Erythroblast (primary cell): ENCODE measurements at places on chromosomes 12 and 14.

DNA sequence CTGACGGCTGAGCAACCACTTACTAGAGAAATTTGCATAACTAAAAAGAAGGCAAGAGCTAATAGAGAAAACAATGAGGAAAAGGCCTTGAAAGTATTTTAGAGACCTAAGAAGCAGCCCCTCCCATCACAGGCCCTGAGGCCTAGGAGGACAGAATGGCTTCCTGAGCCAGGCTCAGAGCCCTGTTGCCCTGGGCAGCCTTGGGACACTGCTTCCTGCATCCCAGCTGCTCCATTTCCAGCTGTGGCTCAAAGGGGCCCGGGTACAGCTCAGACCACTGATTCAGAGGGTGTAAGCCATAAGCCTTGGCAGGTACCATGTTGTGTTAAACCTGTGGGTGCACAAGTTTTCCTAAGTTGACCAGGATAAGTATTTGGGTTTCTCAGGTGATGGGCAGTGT is 181.4 kb downstream of the TRHDE start:
- DNase-seq = no peak

GRCh38 chr14:63857466-63858030 is 4.7 kb downstream of the SYNE2 start:
- no peak for DNase-seq

DNA sequence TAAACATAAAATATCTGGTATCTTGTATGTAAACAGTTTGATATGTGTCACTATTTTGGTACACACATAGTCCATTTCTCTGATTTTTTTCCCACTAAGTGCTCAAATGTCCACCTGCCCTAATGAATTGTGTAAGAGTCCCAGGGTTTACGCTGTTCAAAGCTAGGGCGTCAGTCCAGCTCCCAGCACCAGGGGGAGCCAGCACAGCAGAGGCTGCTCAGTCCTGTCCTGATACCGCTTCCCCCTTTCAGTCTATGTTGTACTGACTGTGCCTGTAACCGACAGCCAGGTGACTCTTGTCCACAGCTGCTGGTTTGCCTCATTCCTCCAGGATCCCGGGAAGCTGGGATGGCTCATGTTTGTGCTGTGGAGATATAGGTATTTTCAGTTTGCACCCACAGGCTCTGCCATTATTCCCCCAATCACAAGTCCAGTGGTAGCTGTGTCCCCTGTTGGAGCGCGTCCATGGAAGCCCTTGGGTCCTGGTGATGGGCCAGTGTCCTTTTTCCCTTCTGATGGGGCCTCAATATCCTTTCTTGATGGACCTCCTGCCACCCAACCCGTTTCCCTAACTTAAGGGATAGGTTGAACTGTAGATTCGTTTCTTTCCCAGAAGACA is 242.0 kb downstream of the NEDD1 start:
- peak; percentile 59 for DNase-seq

GRCh38 chr12:89621521-89621920 is 87.1 kb downstream of the ATP2B1 start:
- DNase-seq = no peak

- no peak for DNase-seq
Observed at GRCh38 chr14:79614448-79614847, 596.9 kb downstream of the DIO2 start.

GRCh38 chr12:2376908-2377657 is 324.3 kb downstream of the CACNA1C start:
- no peak for DNase-seq

GRCh38 chr14:68970038-68970612 is 9.0 kb downstream of the ACTN1 start:
- no peak for DNase-seq
